Activated CD4-positive, alpha-beta T cell treated with anti-CD3 and anti-CD28 coated beads for 36 hours (primary cell): ENCODE measurements at places on chromosomes 3 and 15. TPM values are rescaled to one million over a fixed set of nuclear protein-coding genes. Genes with fewer than 3 reads are reported as not detected.

The POC1A gene
- total RNA-seq: 26.1 TPM

The INKA1 gene
- total RNA-seq: 0.50 TPM

The ZBED2 gene
- total RNA-seq: 313 TPM

The PLXND1 gene
- 4.6 TPM for total RNA-seq

The CCDC39 gene
- not detected for total RNA-seq

The MCTP2 gene
- 25.2 TPM for total RNA-seq

The GDPGP1 gene
- 6.6 TPM for total RNA-seq

The SPATA12 gene
- total RNA-seq: not detected

The PROS1 gene
- total RNA-seq: 0.47 TPM

The SCAPER gene
- total RNA-seq: 35.2 TPM

The NPAP1 gene
- total RNA-seq: not detected

The SGO1 gene
- total RNA-seq: 29.4 TPM

The LRRC15 gene
- 0.04 TPM for total RNA-seq

The FSIP1 gene
- 0.25 TPM for total RNA-seq

The CELSR3 gene
- 7.9 TPM for total RNA-seq

The FRMD5 gene
- total RNA-seq: 0.30 TPM

The SENP5 gene
- 33.0 TPM for total RNA-seq

The UBP1 gene
- 66.0 TPM for total RNA-seq

The CAPN3 gene
- total RNA-seq: 2.1 TPM

The GRK7 gene
- total RNA-seq: not detected

The IGSF10 gene
- total RNA-seq: not detected

The KLHL40 gene
- total RNA-seq: not detected

The TMCO5A gene
- not detected for total RNA-seq

The HRH1 gene
- total RNA-seq: 1.4 TPM

The CCDC174 gene
- 16.2 TPM for total RNA-seq
